AG09309 (cell line): ENCODE measurements at places on chromosomes 6 and 20.

DNA sequence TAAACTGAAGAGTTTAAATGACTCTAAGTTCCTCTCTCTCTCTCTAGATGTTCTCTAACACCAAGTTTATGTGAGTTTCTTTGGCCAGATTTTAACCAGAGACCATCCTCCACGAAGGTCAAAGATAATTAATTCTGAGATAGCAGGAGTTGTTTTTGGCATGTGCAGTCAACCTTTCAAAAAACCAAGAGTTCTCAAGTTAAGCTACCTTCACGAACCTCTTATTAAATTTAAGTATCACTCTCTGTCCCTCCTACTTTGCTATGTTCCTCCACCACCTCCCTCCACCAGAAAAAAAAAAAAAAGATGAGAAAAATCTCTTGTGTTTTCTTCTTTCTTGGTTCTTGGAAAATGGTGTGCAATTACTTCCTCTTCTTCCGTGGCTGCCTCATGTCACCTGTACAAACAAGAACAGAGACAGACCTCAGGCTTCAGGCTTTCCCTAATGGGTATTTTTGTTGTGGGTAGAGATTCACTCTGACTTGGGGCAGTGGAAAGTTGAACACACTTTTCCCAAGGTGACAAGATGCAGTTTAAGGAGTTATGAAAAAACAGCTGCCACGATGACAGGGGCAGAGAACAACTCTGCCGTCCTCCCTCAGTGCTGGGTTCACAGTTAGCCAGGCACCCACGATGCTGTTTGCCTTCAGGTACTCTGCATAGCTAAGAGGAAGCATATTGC, 64.3 kb downstream of the ADTRP start:
- DNase-seq = no peak

- no peak for DNase-seq
Measured at GRCh38 chr20:46625875-46626373, 25.3 kb downstream of the SLC13A3 start.

DNA sequence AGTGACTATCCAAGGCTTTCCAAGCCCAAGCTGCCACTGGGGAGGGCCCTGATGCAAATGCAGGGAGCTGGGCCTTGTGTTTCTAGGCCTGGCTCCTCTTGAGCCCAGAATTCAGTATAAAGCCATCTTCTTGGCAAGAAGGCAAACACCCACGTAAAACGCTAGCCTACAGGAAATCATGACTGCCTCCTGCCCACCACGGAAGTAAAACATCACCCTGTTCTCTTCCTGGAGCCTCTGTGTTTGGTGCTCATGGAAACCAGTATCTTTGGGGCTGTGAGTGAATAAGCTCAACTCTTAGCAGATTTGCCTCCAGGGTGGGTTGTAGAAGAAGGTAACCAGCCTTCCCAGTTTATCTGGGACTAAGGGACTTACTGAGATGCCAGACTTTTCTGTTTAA, 271.0 kb downstream of the ZNF217 start:
- no peak for DNase-seq

- no peak for DNase-seq
Measured at GRCh38 chr6:50699051-50699775, 14.1 kb upstream of the TFAP2D start.

DNA sequence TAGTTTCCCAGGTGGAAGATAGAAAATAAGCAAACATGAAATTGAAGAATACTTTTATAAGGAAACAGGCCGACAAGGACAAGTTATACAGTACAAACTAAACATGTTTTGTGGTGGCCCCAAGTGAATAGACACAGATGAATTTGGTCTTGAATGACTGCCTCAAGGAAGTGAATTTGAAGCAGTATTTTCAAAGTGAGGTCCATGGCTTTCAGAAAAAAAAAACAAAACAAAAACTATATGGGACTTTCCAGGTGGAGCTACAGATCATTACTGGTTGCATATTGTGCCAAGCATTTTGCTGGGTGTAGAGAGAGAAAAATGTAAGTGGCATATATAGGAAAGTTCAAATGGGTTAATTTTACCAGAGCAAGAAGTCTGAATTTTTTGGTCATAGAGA, 68.8 kb downstream of the CYB5R4 start:
- no peak for DNase-seq

GRCh38 chr6:159093609-159094443, 49.0 kb upstream of the TAGAP start:
- no peak for DNase-seq

DNA sequence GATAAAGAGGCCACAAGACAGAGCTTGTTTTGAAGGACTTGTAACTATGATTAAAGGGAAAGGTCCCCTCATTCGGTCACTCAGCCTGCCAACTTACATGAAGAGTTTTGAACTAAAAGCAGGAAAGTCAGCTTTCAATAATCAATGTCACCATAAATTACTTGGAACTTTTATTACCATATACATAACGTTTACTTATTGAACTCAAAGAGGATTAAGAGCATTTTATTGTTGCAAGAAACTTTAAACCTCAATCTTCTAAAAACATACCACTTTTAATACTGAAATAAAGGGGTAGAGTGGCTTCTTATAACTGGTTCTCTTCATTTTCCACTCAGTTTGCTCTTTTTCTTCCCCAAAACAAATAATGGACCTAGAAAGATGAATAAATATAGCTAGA, 65.1 kb downstream of the CNKSR3 start:
- no peak for DNase-seq

GRCh38 chr20:43800186-43800585, 73.4 kb upstream of the GTSF1L start:
- DNase-seq = no peak

DNA sequence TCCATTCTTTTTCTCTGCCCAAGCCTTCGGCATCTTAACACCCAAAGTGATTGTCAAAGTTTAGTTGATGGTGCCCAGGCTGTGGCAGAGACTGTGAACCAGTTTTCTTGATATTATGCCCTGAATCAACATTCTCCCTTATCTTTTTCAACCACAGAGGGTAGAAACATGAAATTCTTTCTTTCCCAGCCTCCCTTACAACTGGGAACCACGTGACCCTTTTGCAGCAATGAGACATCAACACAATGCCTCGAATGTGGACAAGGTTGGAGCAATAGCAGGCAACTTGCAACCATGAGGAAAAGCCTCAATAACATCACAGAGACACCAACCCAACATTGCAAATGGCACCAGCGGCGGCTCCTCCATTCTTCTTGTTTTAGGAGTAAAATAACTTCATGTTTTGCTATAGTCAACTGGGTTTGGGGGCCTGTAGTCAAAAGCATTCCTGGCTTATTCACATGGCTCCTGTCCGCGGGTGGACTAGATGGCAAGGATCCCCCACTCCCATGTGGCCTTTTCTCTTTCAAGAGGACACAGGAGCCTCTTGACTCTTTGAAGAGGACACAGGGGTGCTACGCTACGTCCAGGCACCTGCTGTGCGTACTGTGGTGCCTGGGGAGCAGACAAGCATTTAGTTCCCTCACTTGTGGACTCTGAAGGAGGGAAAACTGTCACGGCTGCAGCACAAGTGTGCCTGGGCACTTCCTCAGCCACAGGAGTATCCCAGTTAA, 90.5 kb downstream of the NOL4L start:
- DNase-seq = no peak

- DNase-seq = no peak
Measured at GRCh38 chr6:118319894-118320649, 228.0 kb upstream of the PLN start.

- no peak for DNase-seq
Measured at GRCh38 chr6:2257363-2257762, 12.0 kb upstream of the GMDS start.

DNA sequence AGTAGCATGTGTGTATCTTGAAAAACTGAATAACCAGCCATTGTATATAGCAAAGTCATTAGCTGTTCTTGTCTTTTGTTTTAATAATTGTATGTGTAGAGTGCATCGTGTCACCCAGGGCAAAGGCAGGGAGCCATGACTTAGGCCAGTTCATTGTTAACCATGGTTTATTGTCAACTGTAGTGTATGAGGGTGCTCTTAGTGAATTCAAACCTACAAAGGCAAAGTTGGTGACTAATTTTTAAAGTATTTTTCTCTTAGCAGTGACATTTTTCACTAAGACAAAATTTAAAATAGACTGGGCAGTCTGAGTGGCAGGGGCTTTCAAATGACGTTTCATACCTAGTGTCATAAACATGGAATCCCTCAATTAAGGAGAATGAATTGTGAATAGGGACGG, 79.0 kb downstream of the TULP4 start:
- no peak for DNase-seq

GRCh38 chr6:147192278-147192911, 11.8 kb upstream of the STXBP5 start:
- no peak for DNase-seq
